Lower lobe of right lung (tissue), 2 donors: ENCODE measurements at places on chromosomes 12 and 14.

DNA sequence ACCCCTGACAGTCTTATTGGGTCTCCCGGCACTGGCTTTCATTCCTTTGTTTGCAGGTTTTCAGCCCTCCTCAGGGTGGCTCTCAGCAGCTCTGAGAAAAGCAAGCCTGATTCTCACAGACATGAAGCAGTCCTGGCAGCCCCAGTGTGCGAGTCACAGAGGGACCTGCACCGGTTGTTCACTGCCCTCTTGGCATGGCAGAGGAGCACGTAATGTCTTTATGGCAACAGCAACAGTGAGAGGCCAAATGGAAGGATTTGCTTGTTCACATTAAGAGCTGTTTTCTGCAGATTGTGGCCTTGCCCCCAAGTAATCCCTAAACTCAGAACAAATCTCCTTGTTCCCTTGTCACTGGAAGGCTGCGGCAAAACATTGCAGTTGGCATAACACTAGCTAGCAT, 3.4 kb downstream of the KCNA5 start:
- no peak for DNase-seq

DNA sequence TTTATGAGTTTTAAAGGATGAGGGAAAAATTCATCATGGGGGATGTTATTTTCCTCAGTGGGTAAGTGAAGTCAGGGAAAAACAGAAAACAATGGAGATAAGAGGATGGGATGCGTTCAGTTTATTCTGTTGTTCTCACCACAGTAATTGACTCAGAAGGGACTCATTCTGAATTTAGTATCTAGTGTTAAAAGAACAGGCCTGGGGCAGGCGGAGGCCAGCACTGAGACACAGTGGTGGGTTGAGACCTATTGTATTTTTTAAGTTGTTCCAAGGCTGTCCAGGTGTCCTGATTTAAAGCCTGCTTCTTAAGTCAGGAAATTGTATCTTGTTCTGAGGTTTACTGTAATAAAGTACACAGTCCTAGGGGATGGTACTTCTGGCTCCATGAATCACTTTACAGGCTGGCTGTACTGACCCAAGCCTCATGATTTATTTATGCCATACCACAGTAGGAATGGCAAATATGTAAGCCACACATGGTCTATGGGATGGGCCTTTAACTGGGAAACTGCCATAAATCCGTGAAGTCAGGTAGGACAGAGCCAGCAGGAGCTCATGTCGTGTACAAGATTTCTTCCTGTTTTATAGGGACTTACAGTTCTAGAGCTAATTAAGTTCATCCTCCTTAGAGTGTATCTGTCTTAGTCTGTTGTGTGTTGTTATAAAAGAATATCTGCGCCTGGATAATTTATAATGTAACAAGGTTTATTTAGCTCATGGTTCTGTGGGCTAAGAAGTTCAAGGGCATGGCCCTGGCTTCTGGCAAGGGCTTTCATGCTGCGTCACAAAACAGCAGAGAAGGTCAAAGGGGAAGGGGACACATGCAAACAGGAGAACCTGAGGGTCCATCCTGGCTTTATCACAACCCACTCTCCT, 244.1 kb downstream of the FBXL14 start:
- DNase-seq = no peak

- DNase-seq = no peak
Observed at GRCh38 chr12:53935383-53936341, 3.0 kb upstream of the HOXC13 start.

- DNase-seq = no peak
Observed at GRCh38 chr14:24883576-24883975, 166.4 kb downstream of the STXBP6 start.

- DNase-seq = no peak
Observed at GRCh38 chr14:58072288-58073071, 79.5 kb downstream of the ARMH4 start.

- DNase-seq = no peak
Observed at GRCh38 chr14:93269341-93270068, 62.4 kb downstream of the UBR7 start.

- no peak for DNase-seq
Observed at GRCh38 chr14:34012978-34013720, 62.3 kb upstream of the EGLN3 start.

DNA sequence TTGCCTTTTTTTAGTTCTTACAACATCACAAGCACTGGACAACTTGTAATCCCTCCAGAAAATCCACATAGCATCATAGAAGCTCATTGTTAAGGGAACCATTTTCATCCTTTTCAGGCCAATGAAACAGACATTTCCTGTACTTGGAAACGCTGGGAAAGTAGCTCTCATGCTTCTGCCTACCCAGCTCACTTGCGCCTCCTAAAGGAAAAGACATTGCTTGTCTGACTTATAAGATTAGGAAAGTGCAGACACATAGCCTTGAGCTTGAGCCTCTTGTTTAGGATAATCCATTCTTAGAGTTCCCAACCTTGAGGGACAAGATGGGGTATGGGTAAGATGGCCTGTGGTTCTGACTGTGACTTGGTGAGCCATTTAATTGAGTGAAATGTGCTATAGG, 589.5 kb downstream of the NOVA1 start:
- DNase-seq = no peak

GRCh38 chr14:24238123-24238522, 4.3 kb downstream of the TINF2 start:
- no peak for DNase-seq

- DNase-seq = no peak
Observed at GRCh38 chr12:67355428-67356379, 86.5 kb downstream of the CAND1 start.

DNA sequence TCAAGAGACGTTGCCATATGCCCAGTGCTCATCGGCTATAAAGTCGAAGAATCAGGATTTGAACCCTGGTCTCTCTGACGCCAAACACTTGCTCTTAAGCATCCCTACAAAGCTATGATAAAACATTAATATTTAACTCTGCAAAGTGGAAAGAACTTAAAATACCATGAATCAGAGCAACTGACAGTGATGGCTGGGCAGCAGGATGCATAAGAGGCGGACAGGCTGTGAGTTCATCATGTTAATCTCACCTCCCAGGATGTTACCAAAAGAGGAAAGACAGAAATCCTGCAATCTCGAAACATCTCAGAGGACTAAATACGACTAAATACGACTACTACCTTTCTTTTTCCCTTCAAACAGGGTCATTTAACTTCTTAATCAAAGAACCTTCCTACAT, 5.8 kb downstream of the DICER1 start:
- no peak for DNase-seq

- peak; percentile 98 for DNase-seq
Observed at GRCh38 chr12:124917135-124917840, 2.8 kb upstream of the UBC start.

- no peak for DNase-seq
Observed at GRCh38 chr14:79735121-79735520, 476.2 kb downstream of the DIO2 start.

DNA sequence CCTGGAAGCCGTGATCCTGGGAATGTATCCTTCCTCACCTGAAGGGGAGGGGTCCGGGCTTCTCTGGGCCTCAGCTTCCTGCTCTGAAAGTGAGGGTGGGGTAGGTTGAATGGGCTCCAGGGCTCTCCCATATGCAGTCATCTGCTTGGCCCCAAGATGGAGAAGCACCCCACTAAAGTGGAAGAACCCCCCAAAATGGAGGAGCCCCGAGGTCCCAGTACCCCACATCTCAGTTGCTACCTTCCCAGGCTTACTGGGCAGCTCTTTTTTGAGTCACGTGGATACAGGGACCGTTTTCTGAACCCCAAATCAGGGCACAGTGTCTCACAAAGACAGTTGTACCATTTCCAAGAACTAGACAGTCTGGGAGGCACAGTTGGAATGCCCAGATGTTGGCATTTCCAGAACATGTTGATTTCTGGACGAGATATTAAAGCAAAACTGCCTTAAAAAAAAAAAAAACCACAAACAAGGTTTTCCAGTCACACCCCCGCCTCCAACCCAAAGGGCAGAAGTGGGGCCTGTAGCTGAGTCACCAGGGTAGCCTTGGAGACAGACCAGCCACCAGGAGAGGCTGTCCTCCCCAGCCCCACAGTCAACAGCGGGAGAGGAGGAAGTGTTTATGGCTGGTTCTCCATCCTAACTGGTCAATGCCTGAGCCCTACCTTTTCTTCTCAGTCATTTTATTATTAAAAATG, 12.1 kb downstream of the VASH1 start:
- peak; percentile 81 for DNase-seq

- no peak for DNase-seq
Observed at GRCh38 chr12:5733136-5733755, 211.8 kb downstream of the ANO2 start.

DNA sequence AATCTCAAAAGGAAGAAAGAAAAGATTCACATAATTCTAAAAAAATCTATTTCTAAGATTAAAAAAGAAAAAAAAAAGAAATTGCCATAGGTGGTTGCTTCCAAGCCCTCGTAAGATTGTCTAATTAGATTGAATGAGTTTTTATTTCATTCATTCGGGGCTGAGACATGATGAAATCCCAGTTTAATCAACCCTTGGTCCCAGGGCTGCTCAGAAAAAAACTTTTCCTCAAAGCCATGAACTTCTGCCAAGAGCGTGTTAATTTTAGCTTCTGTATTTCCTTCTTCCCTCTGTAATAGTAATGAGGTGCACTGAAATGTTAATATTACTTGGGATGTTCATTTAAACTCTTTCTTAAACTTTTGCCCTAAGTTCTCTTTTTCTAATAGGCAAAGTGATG, 62.6 kb downstream of the TMEM132D start:
- DNase-seq = no peak

GRCh38 chr14:101619484-101619883, 58.2 kb downstream of the DIO3 start:
- no peak for DNase-seq

GRCh38 chr12:109110988-109111495, 5.3 kb upstream of the ACACB start:
- DNase-seq = peak; percentile 90

- peak; percentile 45 for DNase-seq
Observed at GRCh38 chr14:60648249-60648933, 886 bp downstream of the SIX1 start.

GRCh38 chr12:110466791-110467190, 1.3 kb downstream of the GPN3 start:
- no peak for DNase-seq

DNA sequence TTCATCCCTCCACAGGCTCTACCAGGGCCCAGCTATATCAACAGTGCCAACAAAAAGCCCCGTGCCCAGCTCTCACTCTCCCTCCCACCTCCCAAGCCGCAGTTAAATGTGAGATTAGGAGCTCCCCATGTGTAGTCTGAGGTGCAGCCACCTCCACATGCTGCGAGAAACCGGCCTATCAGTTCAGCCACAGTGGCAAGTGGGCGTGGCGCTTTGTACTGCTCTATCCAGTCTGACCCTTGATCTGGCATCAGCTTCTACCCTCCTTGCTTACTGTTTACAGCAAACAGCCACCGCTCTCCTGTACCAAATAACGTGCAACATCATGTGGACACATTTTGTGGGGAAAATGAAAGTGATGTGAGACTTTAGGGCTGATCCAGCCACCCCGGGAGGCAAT, 1.7 kb downstream of the PLEK2 start:
- DNase-seq = no peak
